Activated CD4-positive, alpha-beta T cell treated with anti-CD3 and anti-CD28 coated beads for 36 hours (primary cell): ENCODE measurements at places on chromosomes 2 and 18. TPM values are rescaled to one million over a fixed set of nuclear protein-coding genes. Genes with fewer than 3 reads are reported as not detected.

- DNase-seq, result no peak
These were observed 2.0 kb upstream of the MYO1B start for GRCh38 chr2:191243154-191243553.

GRCh38 chr2:123080331-123080730, 944.8 kb upstream of the CNTNAP5 start:
- DNase-seq, result no peak

- DNase-seq, result peak; percentile 38
These were observed 83.7 kb downstream of the MTA3 start for GRCh38 chr2:42652086-42652485.

DNA sequence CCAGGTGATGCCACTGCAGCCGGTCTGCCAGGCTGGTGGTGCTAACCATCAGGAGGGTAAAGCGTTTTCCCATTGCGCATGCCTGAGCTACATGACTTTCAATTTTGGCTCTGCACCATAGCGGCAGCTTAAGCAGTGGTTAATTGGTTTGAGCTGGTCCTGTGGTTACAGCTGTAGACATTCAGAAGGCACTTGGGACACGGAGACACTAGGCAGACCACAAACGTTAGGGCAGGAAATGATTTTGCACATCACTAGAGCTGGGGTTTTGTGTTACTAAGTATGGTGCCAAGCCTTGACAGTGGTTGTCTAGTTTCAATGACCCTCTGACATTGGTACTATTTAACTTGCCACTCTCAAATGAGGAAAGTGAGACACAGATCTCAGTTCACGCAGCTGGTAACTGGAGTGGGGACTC, 28.9 kb upstream of the CNOT11 start:
- DNase-seq, result peak; percentile 64

- peak; percentile 15 for DNase-seq
These were observed 573 bp downstream of the WDR7 start for GRCh38 chr18:56651771-56652092.

CNPPD1 gene
- total RNA-seq, result 38.7 TPM

GRCh38 chr2:160474891-160475787, 18.5 kb downstream of the RBMS1 start:
- DNase-seq, result no peak

DNA sequence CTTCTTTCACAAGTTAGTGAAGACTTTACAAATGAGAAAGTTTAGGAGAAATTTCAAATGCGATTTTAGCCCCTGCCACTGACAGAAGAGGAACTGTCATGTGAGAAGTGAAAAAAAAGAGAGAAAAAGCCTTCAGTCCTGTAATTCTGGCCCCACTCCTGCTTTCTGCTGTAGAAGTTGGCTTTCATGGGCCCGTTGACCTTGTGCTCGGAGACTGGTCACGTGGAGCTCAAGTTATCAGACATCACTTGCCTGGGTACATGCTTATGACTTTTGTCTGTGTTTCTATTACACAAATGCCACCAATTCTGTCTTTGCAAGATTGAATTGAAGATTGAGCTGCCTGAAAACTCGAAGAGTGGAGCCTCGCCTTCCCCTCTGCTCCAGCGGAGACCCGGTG, 749.9 kb downstream of the BCL11A start:
- DNase-seq, result no peak
